ENCODE measurements at places on chromosomes 3 and 15. TPM values are rescaled to one million over a fixed set of nuclear protein-coding genes. Genes with fewer than 3 reads are reported as not detected.

Gene VPS33B
- 26.5 TPM for total RNA-seq

Gene TICRR
- 12.9 TPM for total RNA-seq

DNA sequence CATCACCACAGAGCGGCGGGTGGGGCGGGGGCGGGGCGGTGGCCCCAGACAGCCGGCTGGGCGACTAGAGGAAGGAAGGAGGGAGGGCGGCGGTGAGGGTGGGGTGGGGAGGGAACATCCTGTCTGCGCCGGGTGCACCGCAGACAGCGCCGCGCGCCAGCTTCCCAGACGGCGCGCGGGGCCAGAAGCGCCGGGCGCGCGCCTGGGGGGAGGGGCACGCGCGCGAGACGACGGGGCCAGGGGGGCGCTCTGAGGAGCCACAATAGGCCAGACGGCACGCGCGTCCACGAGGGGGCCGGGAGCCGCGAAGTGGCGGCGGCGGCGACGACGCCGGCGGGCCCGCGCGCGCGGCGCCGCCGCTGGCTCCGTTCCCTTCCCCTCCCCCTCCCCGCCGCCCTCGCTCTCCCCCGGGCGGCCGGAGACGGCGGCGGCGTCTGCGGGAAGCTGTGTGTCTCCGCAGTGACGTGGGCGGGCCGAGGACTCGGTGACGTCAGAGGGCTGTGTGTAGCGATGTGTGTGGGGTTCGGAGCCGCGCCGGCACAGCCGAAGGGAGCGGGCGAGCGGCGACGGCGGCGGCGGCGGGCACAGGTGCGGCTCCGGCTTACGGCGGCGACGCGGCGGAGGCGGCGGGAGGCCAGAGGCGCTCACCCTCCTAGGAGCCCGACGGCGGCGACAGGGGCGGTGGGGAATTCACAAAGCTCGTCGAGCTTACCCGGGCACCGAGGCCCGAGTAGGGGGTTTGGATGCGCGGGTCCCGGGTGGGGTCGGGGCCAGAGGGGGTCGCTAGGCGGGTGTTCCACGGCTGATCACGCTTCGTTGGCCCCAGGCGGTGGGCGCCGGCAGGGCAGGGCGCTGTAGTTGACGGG lies at the start of gene SKIL:
Gene SKIL (plus strand): TSS at position 540 of the 866 bp plus-strand sequence. CDS start 2,617 bp downstream, outside the sequence.
- peaks cover 54% of the 10 kb centered on the region for H3K4me1 ChIP-seq
- H3K36me3 ChIP-seq = peaks cover 23% of the 10 kb centered on the region
- DNase-seq = peak; percentile 98
- H3K4me3 ChIP-seq = peak within 1 kb of the TSS; percentile 97

DNA sequence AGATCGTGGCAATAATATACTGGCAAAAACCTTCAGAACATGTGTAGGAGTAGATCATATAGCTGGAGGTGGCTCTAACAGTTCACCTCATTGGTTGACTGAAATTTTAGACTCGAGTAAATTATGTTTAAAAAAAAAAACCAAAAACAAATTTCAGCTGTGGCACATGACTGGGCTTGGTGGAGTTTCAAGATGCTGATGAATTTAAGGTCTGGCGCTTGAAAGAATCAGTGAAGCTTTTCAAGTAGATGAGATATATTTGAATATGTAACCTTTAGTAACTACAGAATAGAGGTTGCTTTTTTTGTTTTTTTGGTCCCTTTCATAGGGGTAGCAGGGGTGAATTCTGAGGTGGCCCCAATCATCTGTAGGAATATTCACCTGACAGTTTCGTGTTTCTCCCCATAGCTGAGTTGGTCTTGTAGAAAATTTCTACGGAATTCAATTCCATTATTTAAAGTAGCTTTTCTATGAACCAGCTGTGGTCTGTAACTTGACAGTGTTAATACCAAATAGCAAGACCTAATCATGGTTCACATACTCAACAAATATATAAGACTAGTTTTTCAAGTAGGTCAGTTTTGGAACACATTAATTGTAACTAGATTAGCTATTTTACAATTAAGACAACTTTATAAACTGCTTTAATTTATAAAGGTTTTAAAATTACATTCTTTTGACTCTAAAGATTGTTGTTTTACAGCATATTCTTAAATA lies 65.6 kb downstream of the MAP4 start:
- DNase-seq = no peak
- no peaks in the 10 kb centered on the region for H3K36me3 ChIP-seq
- H3K27ac ChIP-seq = no peak overlapping the region

GRCh38 chr3:142962175-142962519 lies 1.3 kb downstream of the PAQR9 start:
- H3K36me3 ChIP-seq = peaks cover 6% of the 10 kb centered on the region
- no peak for DNase-seq
- peak overlapping the region; percentile 82 for H3K4me3 ChIP-seq
- H3K27me3 ChIP-seq = peaks cover 79% of the 10 kb centered on the region

DNA sequence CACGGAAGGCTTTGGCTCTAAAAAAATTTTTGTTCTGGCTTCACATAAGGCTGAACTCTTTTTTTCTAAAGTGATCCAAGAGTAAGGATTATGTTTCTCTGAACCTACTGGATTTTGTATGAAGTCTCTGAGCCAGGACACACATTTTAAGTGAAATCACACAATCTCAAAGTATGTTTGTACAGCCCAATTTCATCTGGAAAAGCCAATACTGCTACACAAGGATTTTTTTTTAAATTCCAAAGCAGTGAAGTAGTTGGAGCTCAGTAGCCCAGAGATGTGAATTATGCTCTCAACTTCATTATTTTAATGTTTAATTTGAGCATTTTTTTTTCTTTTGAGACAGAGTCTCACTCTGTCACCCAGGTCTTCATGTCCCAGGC lies 243.9 kb downstream of the FAM43A start:
- H3K4me1 ChIP-seq = no peaks in the 10 kb centered on the region
- H3K4me3 ChIP-seq = no peak overlapping the region
- DNase-seq = no peak
- H3K27ac ChIP-seq = no peak overlapping the region

DNA sequence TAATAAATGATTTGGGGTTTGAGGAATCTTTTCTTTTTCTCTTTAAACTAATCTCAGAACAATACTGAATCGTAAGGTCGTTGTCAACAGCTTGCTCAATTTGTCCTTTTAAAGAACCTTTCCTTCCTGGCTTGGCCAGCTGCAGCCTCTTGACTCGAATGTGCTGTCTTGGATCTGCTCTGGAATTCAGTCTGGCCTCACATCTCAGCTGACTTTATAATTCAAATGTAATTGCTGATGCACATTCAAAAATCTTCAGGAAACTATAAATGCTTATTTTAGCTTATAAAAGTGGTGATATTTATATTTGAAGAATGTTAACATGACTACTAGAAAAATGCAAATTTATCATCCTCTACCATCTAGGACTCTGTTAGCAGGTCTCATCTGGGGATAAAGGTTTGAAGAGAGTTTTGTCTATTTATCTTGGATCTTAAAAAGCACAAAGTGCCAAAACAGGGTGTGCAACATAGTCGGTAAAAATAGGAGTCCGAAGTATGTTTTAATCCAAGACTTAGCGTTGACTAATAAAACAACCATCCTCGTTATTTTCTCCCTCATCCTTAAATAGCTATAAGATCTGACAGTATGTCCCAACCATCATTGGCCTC lies 1035.2 kb downstream of the MCTP2 start:
- H3K4me1 ChIP-seq = no peaks in the 10 kb centered on the region
- no peak overlapping the region for H3K4me3 ChIP-seq
- no peak overlapping the region for H3K27ac ChIP-seq
- H3K27me3 ChIP-seq = peaks cover 56% of the 10 kb centered on the region
- DNase-seq = no peak

- no peaks in the 10 kb centered on the region for H3K36me3 ChIP-seq
- H3K4me3 ChIP-seq = no peak overlapping the region
- no peak overlapping the region for H3K27ac ChIP-seq
- H3K27me3 ChIP-seq = peaks cover 15% of the 10 kb centered on the region
- no peaks in the 10 kb centered on the region for H3K4me1 ChIP-seq
These were observed 104.5 kb downstream of the ADCY5 start for GRCh38 chr3:123344175-123344906.

GRCh38 chr3:11558411-11558903 lies 85.3 kb downstream of the VGLL4 start:
- no peaks in the 10 kb centered on the region for H3K4me1 ChIP-seq
- no peak overlapping the region for H3K4me3 ChIP-seq
- no peaks in the 10 kb centered on the region for H3K27me3 ChIP-seq
- no peaks in the 10 kb centered on the region for H3K36me3 ChIP-seq

DNA sequence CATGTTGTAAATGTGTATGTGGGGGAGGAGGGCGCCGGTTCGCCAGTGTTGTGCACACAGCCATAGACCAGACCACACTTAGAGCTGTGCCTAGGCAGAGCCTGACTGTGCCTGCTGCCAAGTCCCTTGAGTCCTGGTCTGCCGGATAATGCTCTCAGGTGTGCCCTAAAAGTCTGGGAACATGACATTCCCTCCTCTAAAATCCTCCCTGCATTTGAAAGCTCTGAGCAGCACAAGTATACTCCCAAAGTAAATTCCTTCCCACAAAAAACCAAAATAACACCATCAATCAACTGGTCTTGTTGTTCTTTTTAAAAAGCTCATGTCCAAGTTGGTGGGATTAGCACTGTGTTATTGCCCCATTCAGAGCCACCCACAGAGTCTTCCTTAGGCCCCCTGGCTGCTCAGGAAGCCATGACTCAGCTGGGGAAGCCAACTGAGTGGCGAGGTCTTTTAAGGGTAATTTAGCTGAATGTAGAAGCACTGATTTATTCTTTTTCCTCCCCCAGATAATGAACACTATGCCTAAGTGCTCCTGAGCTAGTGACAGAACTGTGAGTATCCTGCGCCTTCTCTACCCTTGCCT lies 147.8 kb upstream of the MCTP2 start:
- peaks cover 12% of the 10 kb centered on the region for H3K27me3 ChIP-seq
- DNase-seq = no peak
- H3K27ac ChIP-seq = no peak overlapping the region
- H3K4me3 ChIP-seq = no peak overlapping the region

- peaks cover 2% of the 10 kb centered on the region for H3K27me3 ChIP-seq
- H3K4me1 ChIP-seq = peaks cover 12% of the 10 kb centered on the region
- no peak for DNase-seq
- H3K4me3 ChIP-seq = no peak overlapping the region
- no peaks in the 10 kb centered on the region for H3K36me3 ChIP-seq
These were observed 23.2 kb downstream of the LOXL1 start for GRCh38 chr15:73949496-73949895.
